NCI-H2171 treated with DMSO at 0.1 percent for 48 hours (cell line): ENCODE measurements at places on chromosomes 4 and X.
A peak's percentile ranks its signal among the peaks of the same experiment; 100 is the strongest.

- DNase-seq, result no peak
Observed at GRCh38 chr4:7651461-7651921, 216.8 kb upstream of the PSAPL1 start.

- no peak for DNase-seq
Observed at GRCh38 chr4:127047930-127048329, 584.8 kb upstream of the INTU start.

DNA sequence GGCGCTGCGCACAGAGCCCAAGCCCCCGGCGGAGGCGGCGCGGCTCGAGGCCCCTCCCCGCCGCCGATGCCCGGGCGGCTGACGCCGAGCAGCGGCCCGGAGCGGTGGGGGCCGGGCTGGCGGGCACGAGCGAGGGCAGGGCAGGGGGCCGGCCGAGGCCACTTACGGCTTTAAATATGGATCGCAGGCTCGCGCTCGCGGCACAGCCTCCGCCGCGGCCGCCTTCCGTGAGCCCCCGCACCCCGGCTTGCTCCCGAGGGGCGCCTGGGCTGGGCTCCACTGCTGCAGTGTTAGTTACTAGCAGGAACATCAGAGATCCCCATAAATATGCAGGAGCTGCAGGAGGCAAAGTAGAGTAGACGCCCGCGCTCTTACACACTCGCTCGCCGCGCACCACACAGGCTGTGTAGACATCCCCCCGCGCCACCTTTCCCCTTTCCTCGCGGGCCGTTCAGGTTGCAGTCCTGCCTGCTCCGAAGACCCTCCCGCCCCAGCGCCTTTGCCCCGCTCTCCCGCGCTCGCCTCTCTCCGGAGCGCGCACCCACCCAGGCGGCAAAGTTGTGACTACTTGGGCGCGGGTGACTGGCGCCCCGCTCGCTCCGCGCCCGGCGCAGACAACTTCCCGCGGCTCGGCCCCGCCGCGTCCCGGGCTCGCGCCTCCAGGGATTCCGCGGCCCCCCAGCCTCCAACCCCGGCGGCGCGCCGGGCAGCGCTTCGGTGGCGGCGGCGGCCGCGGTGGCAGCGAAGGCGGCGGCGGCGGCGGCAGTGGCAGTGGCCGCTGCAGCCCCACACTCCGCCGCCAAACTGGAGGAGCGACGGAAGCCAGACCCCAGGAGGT is 152.0 kb upstream of the SLC4A4 start:
- DNase-seq, result peak; percentile 33

DNA sequence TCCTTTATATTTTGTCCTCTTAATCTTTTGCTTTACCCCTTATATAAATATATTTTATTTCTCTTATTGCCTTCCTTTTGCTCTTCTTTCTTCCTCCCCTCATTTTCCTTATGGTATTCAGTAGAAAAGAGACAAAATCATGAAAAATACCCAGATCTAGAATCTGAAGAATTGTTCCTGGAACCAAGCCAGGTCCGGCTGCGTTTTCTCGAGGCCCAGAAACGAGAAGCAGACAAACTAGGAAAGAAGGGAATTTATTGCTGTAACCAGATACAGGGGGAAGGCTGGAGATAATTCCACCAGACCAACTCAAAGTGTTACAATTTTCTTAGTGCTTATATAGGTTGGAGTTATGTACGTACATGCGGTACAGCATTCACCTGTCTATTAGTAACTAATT is 328.7 kb downstream of the GABRG1 start:
- no peak for DNase-seq

GRCh38 chrX:119427024-119427794 is 28.1 kb downstream of the SLC25A43 start:
- DNase-seq, result no peak

GRCh38 chr4:25155947-25156346 is 4.3 kb downstream of the SEPSECS start:
- no peak for DNase-seq

- DNase-seq, result no peak
Observed at GRCh38 chr4:6044805-6045204, 26.6 kb upstream of the C4orf50 start.

- DNase-seq, result no peak
Observed at GRCh38 chr4:123421937-123422781, 25.6 kb downstream of the SPRY1 start.

GRCh38 chr4:66059136-66059535 is 388.8 kb upstream of the EPHA5 start:
- no peak for DNase-seq

DNA sequence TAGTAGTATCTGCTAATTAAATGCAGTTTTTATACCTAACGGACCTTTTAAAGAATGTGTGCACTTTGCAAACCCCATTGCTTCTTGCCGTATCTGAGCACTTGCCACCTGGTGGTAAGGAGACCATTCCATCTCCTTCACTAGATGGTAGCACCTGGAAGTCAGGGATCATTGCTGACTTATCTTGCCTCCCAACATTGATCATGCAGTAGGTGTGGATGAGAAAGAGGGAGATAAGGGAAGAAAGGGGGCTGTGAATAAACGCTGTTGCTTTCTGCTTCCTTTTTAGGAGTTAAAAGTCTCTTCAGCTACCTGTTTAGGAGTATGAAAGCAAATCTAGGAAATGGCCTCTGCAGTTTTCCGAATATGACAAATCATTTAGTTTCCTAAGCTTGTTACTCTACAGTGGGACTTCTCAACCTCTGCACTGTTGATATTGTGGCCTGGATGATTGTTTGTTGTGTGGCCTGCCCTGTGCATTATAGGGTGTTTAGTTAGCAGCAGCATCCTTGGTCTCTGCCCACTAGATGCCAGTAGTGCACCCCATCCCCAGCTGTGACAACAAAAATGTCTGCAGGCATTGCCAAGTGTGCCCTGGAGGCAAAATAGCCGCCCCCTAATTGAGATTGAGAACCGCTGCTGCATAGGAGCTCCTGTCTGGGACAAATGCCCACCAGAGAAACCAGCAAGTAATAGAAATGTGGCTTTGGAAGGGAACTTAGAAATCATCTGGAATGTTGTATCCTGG is 38.8 kb downstream of the GAB1 start:
- no peak for DNase-seq

DNA sequence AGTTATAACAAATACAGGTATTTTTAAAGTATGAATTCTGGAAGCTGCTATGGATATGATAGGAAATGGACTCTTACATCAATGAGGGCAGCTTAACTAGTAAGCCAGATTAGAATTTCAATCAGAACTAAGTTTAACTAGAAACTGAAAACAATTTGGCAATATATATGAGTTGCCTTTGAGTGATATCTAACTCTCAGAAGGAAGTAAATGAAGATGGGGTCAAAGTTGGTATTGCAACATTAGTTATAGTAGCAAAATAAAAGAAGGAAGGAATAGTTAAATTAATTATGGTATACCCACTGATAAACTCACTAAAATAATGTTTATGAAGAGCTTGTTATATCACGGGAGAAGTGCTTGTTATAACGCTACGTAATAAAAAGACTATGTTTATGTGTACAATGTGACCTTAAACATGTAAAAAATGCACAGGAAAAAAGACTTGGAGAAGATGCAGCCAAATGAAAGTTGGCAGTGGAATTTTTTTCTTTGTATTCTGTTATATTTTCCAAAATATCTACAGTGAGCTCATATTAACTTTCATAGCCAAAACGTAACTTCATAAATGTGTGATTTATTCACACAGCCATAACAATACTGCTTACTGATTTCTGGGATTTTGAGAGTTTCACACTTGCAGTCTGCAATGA is 34.5 kb downstream of the PHKA2 start:
- DNase-seq, result no peak

DNA sequence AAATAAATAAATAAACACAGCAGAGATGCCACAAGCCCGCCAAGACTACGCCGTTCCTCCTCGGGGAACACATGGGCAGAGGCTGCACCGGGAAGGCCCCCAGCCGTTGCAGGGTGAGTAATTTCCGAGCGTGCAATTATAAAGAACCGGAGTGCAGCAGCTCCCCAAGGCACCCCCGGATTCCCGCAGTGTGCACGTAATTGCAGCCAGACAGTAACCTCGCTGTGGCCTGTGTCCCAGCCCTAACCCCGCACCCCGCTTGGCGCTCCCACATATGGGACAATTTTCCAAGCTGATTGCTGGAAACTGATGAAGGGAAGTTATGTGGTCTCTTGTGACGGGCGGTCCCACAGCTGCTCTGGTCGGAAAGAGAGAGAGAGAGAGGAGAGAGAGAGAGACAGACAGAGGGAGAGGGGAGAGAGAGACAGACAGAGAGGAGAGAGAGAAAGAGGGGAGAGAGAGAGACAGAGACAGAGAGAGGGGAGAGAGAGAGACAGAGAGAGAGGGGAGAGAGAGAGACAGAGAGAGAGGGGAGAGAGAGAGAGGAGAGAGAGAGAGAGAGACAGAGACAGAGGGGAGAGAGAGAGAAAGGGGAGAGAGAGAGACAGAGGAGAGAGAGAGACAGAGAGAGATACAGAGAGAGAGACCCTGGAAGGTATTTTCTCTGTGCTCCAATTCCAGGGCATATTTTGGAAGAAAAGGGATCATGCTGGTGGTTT is 275.4 kb downstream of the SHOX start:
- no peak for DNase-seq

DNA sequence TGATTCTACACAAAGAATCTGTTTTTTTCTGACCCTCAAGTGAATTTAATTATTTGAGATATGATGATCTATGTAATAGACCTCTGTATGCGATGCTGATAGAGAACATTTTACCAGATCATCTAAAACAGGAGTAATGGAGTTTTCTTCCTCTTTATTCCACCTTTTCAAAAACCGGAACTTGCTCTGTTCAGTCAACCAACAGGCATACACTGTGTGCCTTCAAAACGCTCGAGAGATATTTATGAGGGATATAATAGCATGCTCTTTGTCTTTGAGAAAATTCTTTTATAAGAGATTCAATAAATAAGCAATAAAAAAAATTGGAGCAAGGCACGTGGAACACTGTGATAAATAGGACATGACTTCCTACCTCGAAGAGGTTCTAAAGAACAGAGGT is 2.0 kb downstream of the NYX start:
- no peak for DNase-seq

DNA sequence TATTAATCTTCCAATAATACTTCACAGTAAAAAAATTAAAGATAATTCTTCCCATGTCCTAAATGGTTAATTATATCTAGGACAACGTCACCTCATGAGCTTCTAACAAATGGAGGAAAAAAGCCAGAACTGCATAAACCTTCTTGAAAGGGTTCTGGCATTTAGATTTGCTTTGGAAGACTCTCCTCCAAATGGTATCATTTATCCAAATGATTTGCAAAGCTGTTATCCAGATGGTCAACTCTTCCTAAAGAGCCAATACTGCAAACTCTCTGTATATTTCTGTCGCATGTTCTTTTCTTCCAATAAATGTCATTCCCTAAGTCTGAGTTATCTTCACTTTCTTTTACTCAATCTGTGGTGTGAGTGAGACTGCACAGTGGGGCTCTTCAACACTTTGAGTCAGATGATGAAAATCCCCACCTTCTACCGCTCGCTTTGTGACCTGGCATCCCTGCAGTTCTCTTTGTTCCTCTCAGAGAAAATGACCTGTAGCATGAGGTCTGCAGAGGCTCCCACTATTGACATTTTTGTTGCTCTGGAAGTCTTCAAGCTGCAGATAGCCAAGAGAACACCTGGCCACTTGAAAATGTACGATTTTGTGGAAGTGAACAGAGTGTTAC is 52.9 kb downstream of the TMEM150C start:
- DNase-seq, result no peak

GRCh38 chr4:75660491-75660890 is 12.7 kb downstream of the G3BP2 start:
- DNase-seq, result no peak

DNA sequence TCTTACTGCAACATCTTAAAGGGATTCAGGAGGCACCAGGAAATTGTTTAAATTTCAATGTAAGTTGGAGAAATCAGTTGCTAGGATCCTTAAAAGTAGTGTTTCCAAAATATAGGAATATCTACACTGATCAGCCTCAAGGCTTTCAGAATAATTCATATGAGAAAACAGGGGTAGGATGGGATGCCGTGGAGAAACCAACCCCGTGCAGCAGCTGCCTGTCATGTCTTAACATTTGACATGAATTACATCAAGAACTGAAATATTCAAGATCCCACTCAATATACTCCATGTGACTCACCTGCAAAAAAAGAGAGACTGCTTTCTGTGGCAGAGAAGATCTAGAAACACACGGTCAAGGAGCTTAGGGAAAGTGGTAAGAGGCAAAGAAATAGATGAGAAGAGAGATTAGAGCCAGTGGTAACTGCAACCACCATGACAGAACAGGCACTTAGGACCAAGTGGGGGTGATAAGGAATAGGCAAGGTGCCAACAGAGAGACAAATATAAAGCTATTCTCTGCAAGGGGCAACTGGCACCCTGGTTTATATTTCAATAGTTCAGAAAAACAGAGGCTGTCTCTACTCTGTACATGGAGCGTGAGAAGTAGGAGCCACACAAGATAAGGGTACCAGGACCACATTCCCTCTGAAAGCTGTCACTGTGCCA is 64.0 kb downstream of the SLC39A8 start:
- no peak for DNase-seq
